Effector memory CD8-positive, alpha-beta T cell (primary cell): ENCODE measurements at places on chromosomes 13 and 19.

DNA sequence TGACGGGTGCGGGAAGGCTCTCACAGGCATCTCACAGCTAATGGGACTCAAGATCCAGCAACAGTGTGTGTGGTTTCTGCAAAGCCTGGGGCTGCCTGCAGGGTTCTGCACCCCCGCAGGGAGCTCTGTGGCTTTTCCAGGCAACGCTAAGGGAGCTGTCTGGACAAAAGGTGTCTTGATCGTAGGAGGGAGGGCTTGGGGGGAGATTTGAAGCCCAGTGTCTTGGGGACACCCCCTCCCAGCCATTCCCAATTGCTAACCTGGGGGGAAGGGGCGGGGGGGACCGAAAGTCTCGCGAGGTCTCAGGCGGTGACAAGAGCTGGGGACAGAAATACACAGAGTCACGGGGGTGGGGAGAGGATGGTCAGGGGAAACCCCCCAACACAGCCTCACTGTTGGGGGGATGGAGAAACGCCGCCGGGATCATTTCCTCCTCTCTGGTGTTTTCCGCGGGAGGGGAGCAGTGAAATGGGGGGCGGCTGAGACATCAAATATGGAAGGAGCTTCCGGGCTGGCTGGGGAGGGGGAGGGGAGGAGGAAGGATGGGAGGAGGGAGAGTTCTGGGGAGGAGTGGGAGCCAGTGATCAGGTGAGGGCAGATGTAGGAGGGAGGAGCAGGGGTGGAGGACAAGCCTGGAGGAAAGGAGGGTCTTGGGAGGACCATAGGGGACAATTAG, 13.3 kb downstream of the KCNC3 start:
- H3K4me1 ChIP-seq, result peaks cover 14% of the 10 kb centered on the region
- peak overlapping the region; percentile 54 for H3K4me3 ChIP-seq
- no peak for DNase-seq

GRCh38 chr13:35552172-35552844, 75.8 kb upstream of the MAB21L1 start:
- no peak overlapping the region for H3K27ac ChIP-seq
- H3K4me3 ChIP-seq, result no peak overlapping the region
- no peaks in the 10 kb centered on the region for H3K4me1 ChIP-seq
- H3K36me3 ChIP-seq, result no peaks in the 10 kb centered on the region

DNA sequence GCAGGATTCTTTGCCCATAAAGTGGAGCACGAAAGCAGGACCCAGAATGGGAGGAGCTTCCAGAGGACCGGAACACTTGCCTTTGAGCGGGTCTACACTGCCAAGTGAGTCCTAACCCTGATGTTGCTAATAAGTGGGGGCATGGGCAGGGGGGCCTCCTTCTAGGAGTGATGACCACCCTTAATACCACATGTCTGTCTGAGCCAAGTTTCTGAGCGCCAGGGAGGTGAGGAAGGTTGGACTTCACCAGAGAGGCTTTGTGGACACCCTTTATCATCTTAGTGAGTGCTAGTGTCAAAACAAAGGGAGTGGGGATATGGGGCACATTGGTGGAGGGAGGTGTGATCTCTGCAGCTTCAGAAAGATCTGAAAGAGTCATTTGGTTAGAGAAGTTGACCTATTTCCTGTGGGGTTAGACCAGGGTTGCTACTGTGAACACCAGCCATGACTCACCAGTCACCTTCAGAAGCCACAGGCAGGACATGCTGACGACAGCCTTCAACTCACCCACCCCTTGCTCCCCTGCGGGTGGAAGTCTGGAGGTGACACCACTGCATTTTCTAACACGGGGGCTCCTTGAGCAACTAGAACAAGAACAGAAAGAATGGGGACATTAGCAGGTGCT, 8.8 kb downstream of the ALOX5AP start:
- no peaks in the 10 kb centered on the region for H3K27me3 ChIP-seq
- H3K27ac ChIP-seq, result peak overlapping the region; percentile 90
- peak; percentile 88 for DNase-seq
- peaks cover 51% of the 10 kb centered on the region for H3K36me3 ChIP-seq

DNA sequence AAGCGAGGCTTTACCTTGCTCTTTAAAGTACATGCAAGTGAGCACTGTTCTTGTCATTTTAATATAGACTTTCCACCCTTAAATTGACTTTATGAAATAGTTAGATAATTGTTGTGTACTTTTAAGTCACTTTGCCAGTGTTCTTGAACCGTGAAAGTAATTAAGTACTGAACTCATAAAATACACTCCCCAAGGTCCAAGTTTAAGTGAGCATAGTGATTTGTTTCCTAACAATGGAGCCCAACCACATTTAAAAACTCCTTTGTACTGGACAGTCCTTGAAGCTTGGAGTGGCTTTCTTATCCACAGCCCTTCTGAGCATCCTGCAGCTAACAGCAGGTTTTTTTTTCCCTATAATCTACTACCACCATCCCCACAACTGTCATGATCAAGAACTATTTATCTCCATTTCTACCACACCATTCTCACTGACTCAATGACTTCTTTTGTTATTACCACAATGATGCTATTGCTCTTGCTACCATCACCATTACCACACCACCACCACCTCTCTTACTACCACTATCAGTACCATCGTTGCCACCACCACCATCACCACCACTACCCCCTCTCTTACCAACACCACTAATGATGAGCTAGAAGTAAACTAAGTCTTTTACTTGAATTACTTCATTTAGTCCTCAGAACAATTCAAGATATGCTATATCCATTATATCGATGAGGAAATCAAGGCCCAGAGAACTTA, 452.6 kb downstream of the DIAPH3 start:
- no peak for DNase-seq
- no peaks in the 10 kb centered on the region for H3K36me3 ChIP-seq
- H3K27ac ChIP-seq, result no peak overlapping the region
- H3K4me1 ChIP-seq, result no peaks in the 10 kb centered on the region
- H3K27me3 ChIP-seq, result no peaks in the 10 kb centered on the region

DNA sequence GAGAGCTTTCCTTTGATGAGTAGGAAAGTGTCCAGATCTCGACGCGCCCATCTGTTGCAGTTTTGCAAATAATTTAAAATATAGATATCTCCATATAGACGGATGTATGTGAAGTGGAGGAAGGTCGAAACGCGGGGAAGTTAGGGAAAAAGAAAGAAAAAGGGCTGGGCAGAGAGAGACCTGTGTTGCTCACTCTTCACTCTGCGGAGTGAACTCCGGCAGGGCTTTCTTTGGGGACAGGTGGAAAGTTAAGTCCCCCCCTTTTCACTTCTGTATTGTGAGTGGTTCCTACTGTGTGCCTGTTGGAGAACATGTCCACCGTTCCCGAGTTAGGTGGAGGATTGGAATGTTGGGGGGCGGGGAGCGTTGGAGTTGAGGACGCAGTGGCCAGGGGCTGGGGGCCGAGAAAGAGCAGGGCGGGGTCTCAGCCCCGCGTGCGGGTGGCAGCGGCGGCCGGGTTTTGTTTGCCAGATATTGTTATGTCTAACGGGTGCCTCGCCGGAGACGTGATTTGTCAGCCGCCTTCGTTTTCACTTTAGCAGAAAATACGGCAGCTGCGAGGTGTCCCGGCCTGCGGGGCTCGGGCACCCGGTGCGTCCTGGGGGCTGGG, 145.1 kb upstream of the ZNF536 start:
- H3K36me3 ChIP-seq, result no peaks in the 10 kb centered on the region
- no peak for DNase-seq
- H3K4me1 ChIP-seq, result peaks cover 18% of the 10 kb centered on the region
- H3K27ac ChIP-seq, result peak overlapping the region; percentile 75
- peaks cover 69% of the 10 kb centered on the region for H3K27me3 ChIP-seq

DNA sequence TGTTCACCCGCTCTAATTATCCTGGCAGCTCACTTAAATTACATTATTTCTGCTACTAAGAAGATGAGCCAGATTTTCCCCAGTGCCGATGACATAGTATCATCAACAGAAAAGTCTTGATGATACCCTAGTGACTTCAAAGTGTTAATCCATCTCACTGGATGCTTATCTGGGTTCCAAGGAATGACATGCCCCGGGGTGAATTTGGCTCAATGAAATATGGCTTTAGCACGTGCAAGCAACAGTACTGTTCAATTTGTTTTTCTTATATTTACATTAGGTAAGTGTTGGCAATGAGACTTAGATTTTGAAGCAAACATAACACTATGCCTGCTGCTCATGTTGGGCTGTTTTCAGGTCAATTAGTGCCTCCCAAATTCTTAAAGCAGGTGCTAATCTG, 548.2 kb upstream of the SLITRK1 start:
- no peak overlapping the region for H3K27ac ChIP-seq
- H3K36me3 ChIP-seq, result no peaks in the 10 kb centered on the region
- no peak for DNase-seq
- H3K4me3 ChIP-seq, result no peak overlapping the region
- no peaks in the 10 kb centered on the region for H3K4me1 ChIP-seq

DNA sequence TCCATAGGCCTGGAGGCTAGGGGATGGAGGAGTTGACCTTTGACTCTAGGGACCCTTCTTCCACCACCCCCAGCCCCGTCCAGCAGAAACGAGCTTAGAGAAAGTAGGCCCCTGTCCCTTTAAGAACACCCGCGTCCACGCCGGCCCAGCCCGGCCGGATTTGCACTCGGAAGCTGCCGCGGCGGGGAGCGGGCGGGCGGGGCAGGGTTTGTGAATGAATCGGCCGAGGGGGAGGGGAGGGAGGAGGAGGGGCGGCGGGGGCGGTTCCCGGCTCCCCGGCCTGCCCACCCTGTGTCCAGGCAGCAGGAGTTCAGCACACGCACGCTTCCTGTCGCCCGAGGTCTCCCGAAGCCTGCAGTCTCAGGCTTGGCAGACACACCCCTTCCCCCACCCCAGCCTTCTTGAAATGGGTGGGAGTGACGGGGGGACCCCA, 1.5 kb downstream of the UNC13A start:
- H3K4me1 ChIP-seq, result peaks cover 10% of the 10 kb centered on the region
- no peaks in the 10 kb centered on the region for H3K36me3 ChIP-seq
- H3K27me3 ChIP-seq, result peaks cover 90% of the 10 kb centered on the region
- H3K4me3 ChIP-seq, result peak overlapping the region; percentile 33
- no peak for DNase-seq

DNA sequence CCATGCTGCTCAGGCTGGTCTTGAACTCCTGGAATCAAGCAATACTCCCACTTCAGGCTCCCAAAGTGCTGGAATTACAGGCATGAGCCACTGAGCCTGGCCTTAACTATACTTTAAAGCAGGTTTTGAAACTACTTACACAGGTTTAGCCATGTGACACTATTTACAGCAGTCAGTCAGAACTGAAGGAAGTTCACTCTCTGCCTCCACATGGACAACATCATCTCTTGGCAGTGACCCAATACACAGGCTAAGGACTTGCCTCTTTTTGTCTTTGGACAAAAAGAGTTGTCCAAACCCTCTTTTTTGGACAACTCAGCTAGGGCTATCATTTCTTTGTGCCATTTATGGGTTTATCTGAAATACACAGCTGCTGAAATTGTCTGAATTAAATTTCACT, 89.0 kb upstream of the CLDN10 start:
- no peak overlapping the region for H3K27ac ChIP-seq
- no peak overlapping the region for H3K4me3 ChIP-seq
- H3K4me1 ChIP-seq, result no peaks in the 10 kb centered on the region
- DNase-seq, result no peak

DNA sequence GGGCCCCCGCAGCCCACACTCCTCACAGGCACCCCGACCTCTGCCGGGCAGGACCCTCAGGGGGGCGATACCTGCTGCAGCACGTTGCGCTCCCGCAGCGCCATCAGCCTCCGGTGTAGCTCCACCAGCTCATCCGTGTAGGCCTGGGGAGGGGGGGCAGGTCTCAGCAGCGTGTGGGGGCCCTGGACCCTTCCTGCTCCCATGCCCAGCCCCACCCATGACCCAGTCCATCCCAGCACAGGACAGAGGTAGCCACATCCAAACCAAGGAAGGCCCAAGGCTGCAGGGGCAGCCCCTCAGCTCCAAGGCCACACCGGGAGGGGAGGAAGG, 66.5 kb downstream of the MLLT1 start:
- H3K27ac ChIP-seq, result no peak overlapping the region
- H3K27me3 ChIP-seq, result no peaks in the 10 kb centered on the region
- peaks cover 12% of the 10 kb centered on the region for H3K36me3 ChIP-seq
- H3K4me1 ChIP-seq, result peaks cover under 1% of the 10 kb centered on the region
- no peak overlapping the region for H3K4me3 ChIP-seq

- no peaks in the 10 kb centered on the region for H3K27me3 ChIP-seq
- H3K27ac ChIP-seq, result no peak overlapping the region
- peaks cover 35% of the 10 kb centered on the region for H3K36me3 ChIP-seq
- H3K4me3 ChIP-seq, result no peak overlapping the region
- no peak for DNase-seq
These were observed 5.7 kb downstream of the SLC25A30 start for GRCh38 chr13:45412274-45413049.

GRCh38 chr13:80171096-80171495, 169.8 kb downstream of the SPRY2 start:
- no peak for DNase-seq
- H3K27me3 ChIP-seq, result no peaks in the 10 kb centered on the region

- no peak overlapping the region for H3K27ac ChIP-seq
- DNase-seq, result no peak
- no peaks in the 10 kb centered on the region for H3K4me1 ChIP-seq
These were observed 42.2 kb upstream of the TEX29 start for GRCh38 chr13:111278258-111278657.

GRCh38 chr19:40567040-40567749, 9.5 kb upstream of the SHKBP1 start:
- no peak overlapping the region for H3K27ac ChIP-seq
- H3K36me3 ChIP-seq, result peaks cover 13% of the 10 kb centered on the region
- H3K27me3 ChIP-seq, result peaks cover 18% of the 10 kb centered on the region

DNA sequence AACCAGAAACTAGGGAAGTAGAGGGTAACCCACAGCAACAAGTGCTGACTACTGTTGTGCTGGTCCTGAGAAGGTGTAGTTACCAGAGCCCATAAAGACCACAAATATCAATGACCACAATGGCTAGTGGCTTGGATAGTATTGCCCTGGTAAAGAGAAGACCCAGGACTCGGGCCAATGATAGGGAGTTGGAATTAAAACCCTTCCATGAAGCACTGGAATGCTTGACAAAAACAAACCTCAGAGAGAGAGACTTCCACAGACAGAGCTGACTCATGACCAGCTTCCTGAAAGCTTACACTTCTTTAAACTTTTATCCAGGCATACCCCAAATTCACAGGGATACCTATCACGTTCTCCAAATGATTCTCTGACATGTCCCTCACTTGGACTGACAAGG, 60.5 kb downstream of the WDR87 start:
- H3K27ac ChIP-seq, result no peak overlapping the region
- no peaks in the 10 kb centered on the region for H3K4me1 ChIP-seq
- peaks cover 5% of the 10 kb centered on the region for H3K27me3 ChIP-seq
- H3K36me3 ChIP-seq, result no peaks in the 10 kb centered on the region
- H3K4me3 ChIP-seq, result no peak overlapping the region
- no peak for DNase-seq

GRCh38 chr13:64223016-64223415, 2807.4 kb upstream of the PCDH20 start:
- H3K4me1 ChIP-seq, result no peaks in the 10 kb centered on the region
- H3K27ac ChIP-seq, result no peak overlapping the region
- DNase-seq, result no peak
- no peaks in the 10 kb centered on the region for H3K27me3 ChIP-seq
- H3K36me3 ChIP-seq, result no peaks in the 10 kb centered on the region
- H3K4me3 ChIP-seq, result no peak overlapping the region

- H3K27ac ChIP-seq, result no peak overlapping the region
- H3K36me3 ChIP-seq, result no peaks in the 10 kb centered on the region
- no peaks in the 10 kb centered on the region for H3K4me1 ChIP-seq
- H3K4me3 ChIP-seq, result no peak overlapping the region
- DNase-seq, result no peak
These were observed 43.3 kb downstream of the INSR start for GRCh38 chr19:7250951-7251350.
